Mesendoderm (in vitro differentiated cells): ENCODE measurements at places on chromosomes 16 and 17.
A peak's percentile ranks its signal among the peaks of the same experiment; 100 is the strongest.

GRCh38 chr16:83508295-83508694, 299.5 kb upstream of the HSBP1 start:
- H3K27ac ChIP-seq, result no peak overlapping the region
- no peaks in the 10 kb centered on the region for H3K27me3 ChIP-seq
- no peaks in the 10 kb centered on the region for H3K36me3 ChIP-seq
- H3K4me1 ChIP-seq, result no peaks in the 10 kb centered on the region
- no peak overlapping the region for H3K4me3 ChIP-seq

DNA sequence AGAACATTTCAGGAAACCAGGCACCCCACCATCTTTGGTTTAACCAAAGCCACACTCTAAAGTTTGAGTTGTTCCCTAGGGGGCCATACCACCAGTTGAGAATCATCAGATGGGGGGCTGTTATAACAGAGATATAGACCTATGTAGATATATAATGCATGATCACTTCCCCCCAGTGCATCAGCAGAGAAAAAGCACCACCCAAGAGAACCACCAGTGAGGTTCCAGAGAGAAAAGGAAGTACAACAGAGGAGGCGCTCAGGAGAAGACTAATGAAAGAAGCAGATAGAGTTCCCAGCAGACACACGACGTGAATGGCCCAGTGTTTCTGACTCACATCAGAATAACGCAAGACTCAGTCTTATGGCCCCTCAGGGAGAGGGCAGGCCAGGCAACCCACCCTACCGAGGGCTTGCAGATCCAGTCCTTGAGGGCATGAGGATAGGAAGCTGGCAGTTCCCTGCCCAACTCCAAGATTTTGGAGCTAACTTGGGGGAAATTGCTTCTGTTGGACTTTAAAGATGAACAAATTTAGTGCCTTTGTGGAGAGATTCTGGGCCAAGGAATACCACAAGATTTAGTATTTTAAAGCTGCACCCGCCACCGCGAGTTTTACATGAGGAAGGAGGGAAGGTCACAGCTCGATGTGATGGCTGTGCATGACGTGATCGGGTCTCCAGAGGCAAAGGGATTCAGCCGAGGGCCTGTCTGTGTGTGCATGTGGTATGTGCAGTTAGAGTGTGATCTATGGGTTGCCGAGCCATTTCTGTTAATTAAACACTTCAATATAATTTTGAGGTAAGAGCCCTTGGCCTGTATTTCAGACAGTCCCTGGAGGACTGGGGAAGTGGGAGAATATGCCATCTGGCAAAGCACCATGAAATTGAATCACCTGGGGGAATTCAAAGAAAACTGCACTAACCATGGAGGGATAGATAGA, 53.1 kb downstream of the AIPL1 start:
- no peak for DNase-seq
- H3K36me3 ChIP-seq, result no peaks in the 10 kb centered on the region
- no peak overlapping the region for H3K27ac ChIP-seq
- no peak overlapping the region for H3K4me3 ChIP-seq

GRCh38 chr16:80526418-80527061, 14.3 kb upstream of the DYNLRB2 start:
- no peak overlapping the region for H3K27ac ChIP-seq
- H3K4me3 ChIP-seq, result no peak overlapping the region
- no peaks in the 10 kb centered on the region for H3K27me3 ChIP-seq

- H3K36me3 ChIP-seq, result no peaks in the 10 kb centered on the region
- H3K4me1 ChIP-seq, result no peaks in the 10 kb centered on the region
- H3K4me3 ChIP-seq, result no peak overlapping the region
- no peaks in the 10 kb centered on the region for H3K27me3 ChIP-seq
These were observed 14.9 kb upstream of the MAPK3 start for GRCh38 chr16:30137897-30138296.

DNA sequence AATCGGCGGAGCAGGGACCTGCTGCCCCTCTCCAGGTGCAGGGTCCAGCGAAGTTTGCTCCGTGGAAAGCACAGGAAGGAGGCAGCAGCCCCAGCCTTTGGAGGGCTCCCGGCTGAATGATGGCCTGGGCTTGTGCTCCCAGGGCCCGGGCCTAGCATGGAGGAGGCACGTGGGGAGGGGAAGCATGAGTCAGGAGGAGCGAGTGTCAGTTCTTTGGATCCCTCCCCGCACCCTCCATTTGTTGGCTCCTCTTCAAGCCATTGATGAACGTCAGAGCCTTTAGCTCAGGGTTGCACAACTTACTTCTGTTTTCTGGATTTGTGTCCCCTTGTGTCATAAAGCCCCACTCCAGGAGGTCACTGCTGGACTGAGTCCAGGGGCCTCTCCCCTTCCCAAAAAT, 25.8 kb downstream of the TTYH2 start:
- DNase-seq, result no peak
- no peaks in the 10 kb centered on the region for H3K4me1 ChIP-seq
- no peaks in the 10 kb centered on the region for H3K27me3 ChIP-seq
- no peaks in the 10 kb centered on the region for H3K36me3 ChIP-seq

- H3K27me3 ChIP-seq, result peaks cover 2% of the 10 kb centered on the region
- no peak overlapping the region for H3K4me3 ChIP-seq
- no peak overlapping the region for H3K27ac ChIP-seq
- H3K36me3 ChIP-seq, result no peaks in the 10 kb centered on the region
- no peaks in the 10 kb centered on the region for H3K4me1 ChIP-seq
These were observed 2.4 kb downstream of the DOC2B start for GRCh38 chr17:179066-179432.

GRCh38 chr16:51734220-51734619, 583.1 kb upstream of the SALL1 start:
- no peaks in the 10 kb centered on the region for H3K4me1 ChIP-seq
- no peak for DNase-seq
- H3K27me3 ChIP-seq, result no peaks in the 10 kb centered on the region

GRCh38 chr17:49741009-49741691, 22.8 kb downstream of the FAM117A start:
- H3K4me1 ChIP-seq, result no peaks in the 10 kb centered on the region
- H3K27ac ChIP-seq, result no peak overlapping the region
- H3K4me3 ChIP-seq, result no peak overlapping the region
- no peak for DNase-seq

DNA sequence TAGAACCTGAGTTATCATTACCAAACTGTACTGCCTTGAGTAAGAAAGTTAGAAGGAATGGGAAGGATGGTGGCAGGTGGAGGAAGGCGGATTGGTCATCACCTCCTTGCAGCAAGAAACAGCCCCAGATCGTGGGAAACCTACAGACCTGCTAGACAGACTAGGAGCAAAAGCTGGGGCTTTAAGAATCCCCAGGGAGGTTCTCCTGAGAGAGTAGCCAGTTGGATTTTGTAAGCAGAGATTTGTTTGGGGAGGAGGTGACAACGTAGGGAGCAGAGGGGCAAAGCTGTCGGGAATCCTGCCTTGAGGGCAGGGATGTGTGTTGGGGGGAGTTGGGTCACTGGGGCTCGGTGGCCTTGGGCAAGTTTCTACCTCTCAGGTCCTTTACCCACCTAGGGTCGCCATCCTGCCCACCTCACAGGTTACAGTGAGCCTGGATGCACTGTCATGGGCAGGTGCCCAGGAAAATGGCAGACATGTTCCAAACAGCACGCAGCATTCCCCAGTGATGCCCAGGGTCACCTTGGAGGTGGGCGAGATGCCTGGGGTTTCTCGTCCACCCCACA, 49.2 kb upstream of the STH start:
- no peak overlapping the region for H3K27ac ChIP-seq
- H3K27me3 ChIP-seq, result no peaks in the 10 kb centered on the region
- H3K4me1 ChIP-seq, result peaks cover 5% of the 10 kb centered on the region
- DNase-seq, result peak; percentile 29

- H3K4me1 ChIP-seq, result no peaks in the 10 kb centered on the region
- no peaks in the 10 kb centered on the region for H3K36me3 ChIP-seq
- H3K27me3 ChIP-seq, result no peaks in the 10 kb centered on the region
- no peak overlapping the region for H3K27ac ChIP-seq
These were observed 53.2 kb downstream of the PPM1E start for GRCh38 chr17:58808609-58809563.

DNA sequence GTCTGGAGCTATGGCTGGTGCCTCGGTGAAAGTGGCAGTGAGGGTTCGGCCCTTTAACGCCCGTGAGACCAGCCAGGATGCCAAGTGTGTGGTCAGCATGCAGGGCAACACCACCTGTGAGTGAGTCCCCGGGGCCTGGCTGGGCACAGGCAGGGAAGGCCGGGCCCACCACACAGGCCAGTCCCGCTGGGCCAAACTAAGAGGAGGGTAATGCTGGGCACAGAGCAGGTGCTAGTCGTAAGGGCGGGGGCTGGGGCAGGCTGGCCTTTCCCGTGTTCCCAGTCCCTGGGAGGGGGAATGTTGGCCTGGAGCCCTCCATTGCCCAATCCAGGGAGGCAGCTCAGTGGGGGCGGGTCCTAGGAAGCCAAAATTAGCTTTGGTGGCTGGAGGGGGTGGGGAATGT, 2.5 kb downstream of the KIF1C start:
- H3K4me1 ChIP-seq, result peaks cover 4% of the 10 kb centered on the region
- peaks cover 23% of the 10 kb centered on the region for H3K36me3 ChIP-seq
- no peak overlapping the region for H3K27ac ChIP-seq
- DNase-seq, result peak; percentile 18

GRCh38 chr17:46061435-46061834, 62.4 kb downstream of the STH start:
- no peaks in the 10 kb centered on the region for H3K27me3 ChIP-seq
- H3K4me3 ChIP-seq, result no peak overlapping the region
- no peaks in the 10 kb centered on the region for H3K4me1 ChIP-seq
- H3K27ac ChIP-seq, result no peak overlapping the region
- peak; percentile 56 for DNase-seq

DNA sequence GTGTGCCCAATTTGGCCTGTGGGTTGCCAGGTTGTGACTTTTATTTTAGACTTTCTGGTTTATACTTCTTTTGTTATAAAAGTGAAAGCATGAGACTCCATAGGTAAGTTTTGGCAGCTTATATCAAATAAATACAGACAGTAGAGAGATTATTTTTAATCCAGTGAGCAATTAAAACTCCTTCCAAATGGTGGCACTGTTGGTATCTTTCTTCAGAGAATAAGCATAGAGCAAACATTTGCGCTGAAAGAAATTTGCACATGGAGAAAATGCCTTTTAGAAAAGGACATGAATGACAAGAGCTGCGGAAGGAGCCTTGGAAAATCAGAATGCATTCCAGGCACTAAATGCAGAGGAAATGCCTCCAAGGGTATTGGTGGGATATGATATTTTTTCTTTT, 46.1 kb upstream of the DNAJA2 start:
- H3K36me3 ChIP-seq, result no peaks in the 10 kb centered on the region
- H3K4me3 ChIP-seq, result no peak overlapping the region
- DNase-seq, result no peak
- H3K27ac ChIP-seq, result no peak overlapping the region
- H3K27me3 ChIP-seq, result no peaks in the 10 kb centered on the region

GRCh38 chr17:50055426-50056216, at the start of gene ITGA3:
TSS of gene ITGA3 (plus strand) at chr17:50056110. CDS start at chr17:50056440, 330 bp downstream.
- peaks cover 22% of the 10 kb centered on the region for H3K4me1 ChIP-seq
- peak; percentile 94 for DNase-seq
- no peaks in the 10 kb centered on the region for H3K36me3 ChIP-seq
- H3K4me3 ChIP-seq, result peak within 1 kb of the TSS; percentile 42
- no peaks in the 10 kb centered on the region for H3K27me3 ChIP-seq

DNA sequence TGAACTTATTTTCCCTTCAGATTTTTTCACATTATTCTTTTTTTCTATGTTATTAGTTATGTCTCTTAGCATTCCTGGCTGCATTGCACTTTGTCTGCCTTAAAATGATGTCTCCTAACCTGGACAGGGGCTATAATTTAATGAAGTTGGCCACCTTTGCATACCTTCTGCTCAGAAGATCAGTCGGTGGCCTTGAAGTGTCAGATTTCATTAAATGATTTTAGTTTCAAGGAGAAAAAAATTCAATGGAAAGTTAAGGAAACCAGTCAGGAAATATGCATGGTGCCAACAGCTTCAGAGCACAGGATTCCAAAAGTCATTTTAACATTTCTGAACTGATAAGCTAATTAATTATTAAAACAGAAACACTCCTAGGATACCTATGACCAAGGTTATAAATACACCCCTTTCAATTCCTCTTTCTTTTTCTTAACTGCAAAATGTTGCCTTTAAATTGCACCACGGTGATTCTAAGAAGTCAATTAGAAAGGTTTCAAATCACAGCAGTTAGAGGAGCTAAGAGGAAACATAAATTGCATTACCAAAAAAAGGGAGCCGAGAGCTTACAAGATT, 533.4 kb downstream of the KCNJ2 start:
- H3K4me1 ChIP-seq, result no peaks in the 10 kb centered on the region
- no peaks in the 10 kb centered on the region for H3K27me3 ChIP-seq
- no peak overlapping the region for H3K27ac ChIP-seq
- no peaks in the 10 kb centered on the region for H3K36me3 ChIP-seq

DNA sequence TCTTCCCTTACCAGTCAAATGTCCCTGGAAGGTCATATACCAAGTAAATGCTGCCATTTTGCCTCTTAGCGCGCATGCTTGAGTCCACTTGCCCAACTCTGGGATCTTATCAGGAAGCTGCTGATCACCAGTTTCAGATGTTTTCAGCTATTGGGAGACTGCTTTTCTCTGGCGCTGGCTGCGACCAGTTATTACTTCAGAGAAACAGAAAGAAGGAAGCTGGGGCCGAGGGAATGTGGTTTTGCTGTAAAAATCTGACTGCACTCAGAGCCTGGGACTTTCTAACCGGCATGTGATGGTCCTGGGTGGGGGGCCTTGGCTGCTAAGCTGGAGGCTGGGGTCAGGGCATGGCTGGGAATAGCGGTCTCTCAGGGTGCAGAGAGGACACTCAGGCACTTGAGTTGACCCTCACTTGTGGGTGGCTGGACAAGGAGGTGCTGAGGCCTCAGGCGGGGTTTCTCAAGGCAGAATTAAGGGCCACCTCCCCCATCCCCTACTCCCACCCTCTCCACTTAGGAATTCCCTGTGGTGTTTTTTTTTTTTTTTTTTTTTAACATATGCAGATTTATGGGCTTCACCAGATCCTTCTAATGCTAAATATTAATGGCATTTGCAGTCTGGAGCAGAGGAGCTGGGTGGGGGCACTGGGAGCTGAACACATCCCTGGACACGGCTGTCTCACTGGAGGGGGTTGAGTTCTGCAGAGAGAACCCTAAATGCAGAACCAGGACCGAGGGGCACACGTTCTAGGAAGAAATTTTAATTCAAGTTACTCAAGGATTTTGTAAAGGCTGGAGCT, 145.8 kb downstream of the CYLD start:
- H3K4me3 ChIP-seq, result no peak overlapping the region
- no peaks in the 10 kb centered on the region for H3K4me1 ChIP-seq
- H3K27ac ChIP-seq, result no peak overlapping the region
- no peaks in the 10 kb centered on the region for H3K27me3 ChIP-seq
- H3K36me3 ChIP-seq, result no peaks in the 10 kb centered on the region

- no peaks in the 10 kb centered on the region for H3K27me3 ChIP-seq
- DNase-seq, result no peak
- H3K27ac ChIP-seq, result no peak overlapping the region
- no peak overlapping the region for H3K4me3 ChIP-seq
- H3K4me1 ChIP-seq, result peaks cover 3% of the 10 kb centered on the region
These were observed 5.6 kb downstream of the VAC14 start for GRCh38 chr16:70795296-70795912.

DNA sequence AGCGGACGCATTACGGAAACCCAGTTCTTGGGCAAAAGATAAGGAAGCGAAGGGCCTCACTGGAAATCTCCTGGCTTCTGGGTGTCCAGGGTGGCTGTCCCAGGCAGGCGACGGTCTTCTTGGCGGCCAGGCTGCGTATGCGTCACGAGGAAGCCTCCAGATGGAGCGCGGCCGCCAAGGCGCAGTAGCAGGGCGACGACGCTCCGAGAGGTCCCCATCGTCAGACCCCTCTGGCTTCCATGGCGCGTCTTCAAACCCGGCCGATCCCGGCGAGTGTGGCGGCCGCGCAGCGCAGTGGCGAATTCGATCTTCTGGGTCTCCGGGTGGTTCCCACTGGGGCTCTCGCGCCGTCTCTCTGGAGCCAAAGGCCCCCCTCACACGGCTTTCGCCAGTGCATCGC, 13.8 kb upstream of the ANKRD40CL start:
- H3K4me1 ChIP-seq, result no peaks in the 10 kb centered on the region
- H3K4me3 ChIP-seq, result no peak overlapping the region
- no peaks in the 10 kb centered on the region for H3K36me3 ChIP-seq
- DNase-seq, result no peak
- H3K27ac ChIP-seq, result no peak overlapping the region
